Omental fat pad (tissue), 4 donors: ENCODE measurements at places on chromosomes 4 and X.

- no peak for DNase-seq
Measured at GRCh38 chr4:7540206-7540605, 105.5 kb upstream of the PSAPL1 start.

DNA sequence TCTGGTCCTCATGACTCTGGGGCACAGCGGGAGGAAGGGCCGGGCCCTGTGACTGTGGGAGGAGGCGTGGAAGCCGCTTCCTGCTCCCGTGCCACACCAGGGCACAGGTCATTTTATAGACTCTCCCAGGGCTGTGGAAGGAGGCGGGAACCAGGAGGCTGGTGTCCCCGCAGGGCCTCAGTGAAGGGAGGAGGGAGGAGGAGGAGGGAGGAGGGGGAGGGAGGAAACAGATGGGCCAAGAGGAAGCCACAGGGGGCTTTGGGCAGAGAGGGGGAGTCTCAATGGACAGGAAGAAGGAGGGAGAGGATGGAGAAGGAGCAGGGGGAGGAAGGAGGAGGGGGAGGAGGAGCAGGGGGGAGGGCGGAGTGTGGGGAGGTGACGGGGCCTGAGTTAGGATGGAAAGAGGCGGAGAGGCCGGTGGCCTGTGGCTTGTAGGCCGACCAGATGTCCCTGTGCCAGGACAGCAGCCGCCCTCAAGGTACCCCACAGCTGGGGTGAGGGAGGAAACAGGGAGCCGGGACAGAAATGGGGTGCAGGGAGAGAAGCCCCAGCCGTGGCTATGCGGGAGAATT is 6.2 kb upstream of the PLCXD1 start:
- no peak for DNase-seq

DNA sequence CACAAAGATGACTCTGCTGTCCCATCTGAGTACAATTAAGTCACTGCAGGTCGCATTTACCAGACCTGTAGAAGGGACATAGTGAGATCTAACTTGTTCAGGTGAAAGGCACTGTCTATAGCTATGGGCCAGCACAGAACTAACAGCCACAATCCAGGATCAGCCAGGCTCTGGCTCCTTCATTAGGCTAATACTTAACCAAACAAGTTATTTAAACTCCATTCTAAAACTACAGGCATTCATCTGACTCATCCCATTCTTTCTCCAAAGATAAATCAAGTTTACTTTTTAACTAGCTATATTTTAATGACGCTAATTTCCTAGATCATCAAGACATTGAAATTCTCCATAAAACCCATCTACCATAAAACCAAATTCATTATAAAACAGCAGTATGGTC is 62.5 kb downstream of the STX18 start:
- DNase-seq: no peak

DNA sequence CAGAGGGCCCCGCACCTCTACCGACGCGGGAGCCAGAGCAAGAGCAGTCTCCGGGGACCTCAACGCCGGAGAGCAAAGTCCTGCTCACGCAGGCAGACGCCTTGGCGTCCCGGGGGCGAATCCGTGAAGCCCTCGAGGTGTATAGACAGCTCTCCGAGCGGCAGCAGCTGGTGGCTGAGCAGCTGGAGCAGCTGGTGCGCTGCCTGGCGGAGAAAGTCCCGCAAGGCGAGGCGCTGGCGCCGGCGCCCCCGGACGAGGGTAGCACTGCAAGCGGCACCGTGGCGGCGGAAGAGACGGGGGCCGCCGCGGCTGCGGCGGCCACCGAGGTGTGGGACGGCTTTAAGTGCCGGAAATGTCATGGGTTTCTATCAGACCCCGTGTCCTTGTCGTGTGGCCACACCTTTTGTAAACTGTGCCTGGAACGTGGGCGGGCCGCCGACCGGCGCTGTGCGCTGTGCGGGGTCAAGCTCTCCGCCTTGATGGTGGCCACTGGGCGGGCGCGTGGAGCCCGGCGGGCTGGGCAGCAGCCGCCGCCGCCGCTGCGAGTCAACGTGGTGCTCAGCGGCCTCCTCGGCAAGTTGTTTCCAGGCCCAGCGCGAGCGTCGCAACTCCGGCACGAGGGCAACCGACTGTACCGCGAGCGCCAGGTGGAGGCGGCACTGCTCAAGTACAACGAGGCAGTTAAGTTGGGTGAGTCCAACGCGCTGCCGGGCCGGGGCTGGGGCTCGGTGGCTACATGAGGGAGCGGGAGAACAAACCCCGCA is 672 bp downstream of the LONRF3 start:
- DNase-seq: no peak

- DNase-seq: no peak
Measured at GRCh38 chr4:24226667-24227066, 336.8 kb upstream of the PPARGC1A start.

- DNase-seq: no peak
Measured at GRCh38 chrX:69991685-69992084, 58.1 kb downstream of the AWAT2 start.
